ENCODE measurements at places on chromosomes 12 and 14. TPM values are rescaled to one million over a fixed set of nuclear protein-coding genes. Genes with fewer than 3 reads are reported as not detected.

The CCDC85C gene
- polyA plus RNA-seq: 35.4 TPM

The MGAT4C gene
- not detected for polyA plus RNA-seq

The ITGB7 gene
- 0.15 TPM for polyA plus RNA-seq

The SERPINA12 gene
- polyA plus RNA-seq: not detected

The CIDEB gene
- 3.4 TPM for polyA plus RNA-seq

The CISTR gene
- not detected for polyA plus RNA-seq

The KRT85 gene
- polyA plus RNA-seq: not detected

The UTP20 gene
- polyA plus RNA-seq: 3.1 TPM

The DLGAP5 gene
- polyA plus RNA-seq: 15.9 TPM

The SERPINA1 gene
- 0.12 TPM for polyA plus RNA-seq

The ANO2 gene
- polyA plus RNA-seq: not detected
